ENCODE measurements at places on chromosomes 12 and 14.
A peak's percentile ranks its signal among the peaks of the same experiment; 100 is the strongest.

GRCh38 chr14:75821831-75822521 is 159.8 kb downstream of the TGFB3 start:
- DNase-seq: no peak

- DNase-seq: no peak
Observed at GRCh38 chr14:103328941-103329340, 5.1 kb upstream of the EIF5 start.

GRCh38 chr12:131827961-131828534 is at the start of gene MMP17:
Gene MMP17, plus strand, starts transcription at chr12:131828393. Its CDS starts 102 bp downstream, at chr12:131828495.
- peak; percentile 62 for DNase-seq

DNA sequence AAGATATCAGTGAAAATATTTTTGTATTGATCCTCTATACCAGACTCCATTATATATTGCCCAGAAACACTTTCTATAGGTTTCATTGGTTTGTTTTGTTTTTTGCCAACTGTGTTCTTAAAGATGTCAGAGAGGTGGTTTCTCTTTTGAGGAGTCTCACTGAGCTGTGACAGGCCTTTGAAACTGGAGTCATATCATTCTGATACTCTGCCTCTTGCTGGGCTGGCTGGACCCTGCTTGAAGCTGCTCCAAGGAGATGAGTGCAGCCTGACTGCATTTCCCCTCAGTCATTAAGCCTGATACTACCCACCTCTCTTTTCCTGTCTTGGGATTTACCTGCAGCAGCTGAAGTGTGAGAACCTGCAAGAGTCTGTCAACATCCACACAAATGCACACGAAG is 16.4 kb upstream of the TAS2R30 start:
- no peak for DNase-seq

GRCh38 chr14:53430870-53431269 is 277.7 kb upstream of the DDHD1 start:
- peak; percentile 46 for DNase-seq

GRCh38 chr14:103534576-103535061 is 5.6 kb downstream of the TRMT61A start:
- DNase-seq: no peak

DNA sequence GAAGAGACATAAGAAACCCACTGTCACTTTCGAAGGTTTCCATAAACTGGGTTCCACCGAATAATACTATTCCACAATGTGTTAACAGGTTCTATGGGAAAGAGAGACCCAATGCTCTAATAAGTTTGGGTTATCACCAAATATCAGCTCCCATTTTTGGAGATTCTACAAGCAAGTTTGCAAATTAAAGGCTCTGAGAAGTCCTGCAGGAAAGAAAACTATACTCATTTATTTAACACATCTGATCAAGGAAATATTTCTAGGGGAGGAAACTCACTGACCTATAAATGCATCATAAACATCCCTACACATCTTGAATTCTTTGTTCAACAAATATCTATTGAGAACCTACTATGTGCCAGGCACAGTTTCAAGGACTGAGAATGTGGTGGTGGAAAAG is 161.4 kb downstream of the KSR2 start:
- no peak for DNase-seq

- no peak for DNase-seq
Observed at GRCh38 chr14:101221549-101222160, 318.1 kb upstream of the RTL1 start.

GRCh38 chr14:77791225-77791600 is 8.7 kb upstream of the ADCK1 start:
- no peak for DNase-seq

GRCh38 chr12:50275556-50275955 is 7.8 kb downstream of the LIMA1 start:
- DNase-seq: no peak

DNA sequence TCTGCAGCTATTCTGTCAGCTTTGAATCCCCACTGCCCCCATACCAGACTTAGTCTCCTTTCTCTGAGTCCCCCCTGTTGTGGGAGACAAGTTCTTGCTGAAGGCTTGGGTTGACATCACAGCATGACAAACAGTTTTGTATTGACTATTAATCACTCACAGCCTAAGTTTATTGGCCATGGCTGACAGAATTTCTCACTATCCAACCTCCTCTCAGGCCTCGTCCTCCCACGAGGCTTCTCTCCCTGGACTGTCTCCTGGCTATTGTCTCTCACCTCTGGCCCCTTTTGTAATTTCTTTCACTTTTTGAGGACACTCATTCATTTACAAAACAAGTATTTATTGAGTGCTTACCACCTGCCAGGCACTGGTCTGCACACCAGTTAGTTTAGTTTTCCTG is 35.2 kb upstream of the DCD start:
- no peak for DNase-seq

- no peak for DNase-seq
Observed at GRCh38 chr12:111699-112493, 45.3 kb downstream of the IQSEC3 start.

DNA sequence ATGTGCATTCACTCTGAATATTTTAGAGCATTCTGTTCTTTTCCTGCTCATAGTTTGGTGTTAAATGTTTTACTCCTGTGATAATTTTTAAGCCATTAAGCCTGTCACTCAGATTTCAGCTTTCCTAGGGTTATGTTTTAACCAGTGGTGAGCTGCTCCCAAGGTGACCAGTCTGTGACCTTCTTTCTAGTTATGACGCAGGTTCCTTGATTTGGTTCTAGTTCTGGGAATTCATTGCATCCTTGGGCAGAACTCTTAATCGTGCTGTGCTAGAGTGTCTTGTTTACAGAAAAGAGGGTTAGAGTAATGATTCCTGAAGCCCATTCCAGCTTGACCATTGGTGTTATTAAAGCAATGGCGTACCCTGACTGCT is 2.2 kb downstream of the GABARAPL1 start:
- peak; percentile 60 for DNase-seq

DNA sequence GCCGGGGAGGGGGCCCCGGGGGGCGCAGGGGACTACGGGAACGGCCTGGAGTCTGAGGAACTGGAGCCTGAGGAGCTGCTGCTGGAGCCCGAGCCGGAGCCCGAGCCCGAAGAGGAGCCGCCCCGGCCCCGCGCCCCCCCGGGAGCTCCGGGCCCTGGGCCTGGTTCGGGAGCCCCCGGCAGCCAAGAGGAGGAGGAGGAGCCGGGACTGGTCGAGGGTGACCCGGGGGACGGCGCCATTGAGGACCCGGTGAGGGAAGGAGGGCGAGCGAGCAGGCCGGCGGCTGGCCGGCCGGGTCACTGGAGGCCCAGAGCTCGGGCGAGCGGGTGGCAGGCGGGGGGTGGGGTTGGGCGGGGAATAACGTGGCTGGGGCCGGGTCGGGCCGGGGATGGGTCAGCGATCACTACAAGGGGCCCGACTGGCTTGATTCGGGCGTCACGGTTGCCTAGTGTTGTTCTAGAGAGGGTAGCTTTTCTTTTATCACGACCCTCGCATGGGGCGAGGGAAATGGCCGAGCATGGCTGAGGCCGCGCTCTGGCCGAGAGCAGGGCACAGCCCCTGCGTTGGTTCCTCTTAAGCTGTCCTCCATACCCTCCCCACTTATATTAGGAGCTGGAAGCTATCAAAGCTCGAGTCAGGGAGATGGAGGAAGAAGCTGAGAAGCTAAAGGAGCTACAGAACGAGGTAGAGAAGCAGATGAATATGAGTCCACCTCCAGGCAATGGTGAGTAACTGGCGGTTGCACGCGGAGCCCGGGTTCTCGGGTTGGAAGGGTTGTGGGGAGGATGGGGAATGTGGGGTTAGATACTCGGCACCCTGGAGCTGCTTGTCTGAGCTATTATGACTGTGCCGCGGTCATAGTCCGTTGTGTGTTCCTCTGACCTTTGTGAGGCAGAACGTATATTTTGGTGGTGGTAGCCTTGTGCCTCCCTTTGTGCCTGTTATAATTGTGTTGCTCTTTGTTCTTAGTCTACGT is 603 bp downstream of the PABPN1 start:
- peak; percentile 68 for DNase-seq

DNA sequence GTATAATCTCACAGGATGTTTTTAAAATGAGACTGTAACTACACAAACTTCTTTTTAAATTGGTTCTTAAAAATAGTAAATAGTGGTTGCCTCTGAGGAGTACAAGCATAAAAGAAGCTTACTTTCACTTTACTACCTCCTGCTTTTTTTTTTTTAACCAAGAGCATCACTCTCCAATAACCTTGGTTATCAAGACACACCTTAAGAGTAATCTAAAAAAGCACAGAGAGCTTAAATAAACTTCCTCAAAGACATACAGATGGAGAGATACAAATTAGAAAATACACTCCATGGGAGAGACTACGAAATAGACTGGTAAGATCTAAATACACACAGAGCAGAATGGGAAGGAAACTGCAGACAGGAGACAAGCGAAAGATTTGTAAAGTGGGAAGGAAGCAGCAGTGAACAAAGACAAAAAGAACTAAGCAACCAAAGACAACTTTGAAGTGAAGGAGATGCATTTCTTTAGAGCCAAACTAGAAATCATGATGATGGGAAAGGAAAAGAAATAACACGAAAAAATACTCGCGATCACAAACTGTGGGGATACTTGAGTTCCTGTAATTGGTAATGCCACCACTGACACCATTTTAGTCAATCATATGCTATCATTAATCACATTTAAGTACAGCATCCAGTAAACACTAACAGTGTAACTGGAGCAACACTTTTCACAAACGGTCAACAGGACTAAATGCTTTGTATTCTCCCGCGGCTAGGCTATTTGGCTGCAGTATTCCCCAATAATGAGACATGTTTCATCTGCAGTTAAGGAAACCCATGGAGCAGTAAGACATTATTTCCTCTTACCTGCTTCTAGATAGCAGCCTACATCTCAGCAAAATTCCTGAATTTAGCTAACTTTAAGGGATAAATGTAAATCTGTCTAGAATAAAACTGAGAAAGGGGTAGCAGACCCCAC is 8.2 kb downstream of the SINHCAF start:
- DNase-seq: peak; percentile 39

DNA sequence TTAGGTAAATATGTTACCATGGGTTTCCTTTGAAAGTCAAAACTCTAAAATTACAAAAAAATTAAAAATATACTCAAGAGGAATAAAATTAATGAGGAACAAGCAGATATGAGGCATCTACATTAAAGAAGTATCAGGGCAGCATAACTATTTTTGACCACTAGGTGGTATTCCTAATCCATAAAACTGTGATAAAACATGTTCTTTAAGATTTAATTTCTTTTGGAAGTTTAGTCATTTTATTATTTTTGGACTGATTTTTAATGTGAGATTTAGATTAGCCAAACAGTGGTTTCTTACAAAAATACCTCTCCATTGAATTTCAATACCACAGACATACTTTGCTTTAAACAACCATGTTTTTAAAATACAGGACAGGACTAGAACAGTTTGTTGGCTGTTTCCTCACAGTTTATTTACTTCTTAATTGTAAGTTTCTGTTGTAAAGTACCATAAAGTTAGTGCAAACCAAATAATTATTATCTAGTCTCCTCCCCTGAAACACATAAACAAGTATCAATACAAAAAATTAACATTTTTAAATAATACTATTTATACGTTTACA is 49.8 kb downstream of the NTS start:
- DNase-seq: peak; percentile 66

- DNase-seq: peak; percentile 62
Observed at GRCh38 chr12:109542014-109542413, 31.3 kb downstream of the MMAB start.

DNA sequence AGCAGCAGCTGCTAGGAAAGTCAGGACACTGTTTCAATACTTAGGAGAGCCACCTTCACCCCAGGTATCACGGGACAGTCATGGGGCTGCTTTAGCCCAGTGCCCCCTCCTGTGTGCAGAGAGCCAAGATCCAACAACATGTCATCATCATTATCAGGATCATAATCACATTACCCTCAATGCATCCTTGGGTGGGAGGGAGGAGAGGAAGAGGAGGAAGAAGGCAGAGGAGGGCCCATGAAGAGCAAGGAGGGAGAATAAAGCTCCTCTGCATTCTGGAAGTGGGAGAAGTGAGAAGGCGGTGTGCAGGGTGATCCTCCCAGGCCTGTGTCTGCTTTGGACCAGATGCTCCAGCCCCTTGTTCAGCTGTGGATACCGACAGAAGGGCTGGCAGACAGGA is 64.2 kb downstream of the TSPAN11 start:
- DNase-seq: no peak

DNA sequence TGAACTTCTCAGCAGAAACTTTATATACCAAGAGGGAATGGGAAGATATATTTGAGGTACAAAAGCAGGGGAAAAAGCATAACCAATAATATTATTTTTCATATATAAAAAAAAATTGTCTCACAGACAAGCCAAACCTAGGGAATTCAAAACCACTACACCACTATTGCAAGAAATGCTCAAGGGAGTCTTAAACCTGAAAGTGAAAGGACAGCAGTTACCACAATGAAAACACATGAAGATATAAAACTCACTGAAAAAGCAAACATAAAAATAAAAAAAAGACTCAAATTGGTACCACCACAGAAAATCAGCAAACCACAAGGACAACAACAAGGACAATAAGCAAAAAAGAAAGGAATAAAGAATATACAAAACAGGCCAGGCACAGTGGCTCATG is 131.9 kb downstream of the CEP128 start:
- no peak for DNase-seq

- no peak for DNase-seq
Observed at GRCh38 chr12:82187011-82187410, 171.2 kb downstream of the CCDC59 start.

- DNase-seq: peak; percentile 52
Observed at GRCh38 chr12:46659824-46660223, 166.0 kb downstream of the SLC38A4 start.

GRCh38 chr12:131723532-131723931 is 12.6 kb downstream of the SFSWAP start:
- no peak for DNase-seq

DNA sequence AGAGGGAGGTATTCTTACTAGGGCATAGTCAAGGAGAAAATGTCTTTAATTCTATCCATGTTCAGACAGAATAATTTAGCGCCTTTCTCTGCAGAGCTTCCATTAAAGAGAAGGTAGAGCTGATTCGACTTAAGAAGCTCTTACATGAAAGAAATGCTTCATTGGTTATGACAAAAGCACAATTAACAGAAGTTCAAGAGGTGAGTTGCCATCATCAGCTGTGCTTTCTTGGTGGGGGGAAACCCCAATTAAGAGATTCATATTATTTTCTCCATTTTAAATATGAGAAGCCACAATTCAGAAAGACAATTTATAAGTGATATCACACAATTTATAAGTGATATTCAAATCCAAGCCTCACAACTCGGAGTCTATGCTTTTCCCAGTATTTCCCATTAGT is 27.8 kb downstream of the RPGRIP1 start:
- no peak for DNase-seq

- DNase-seq: peak; percentile 28
Observed at GRCh38 chr14:102046337-102047278, 40.2 kb downstream of the HSP90AA1 start.

GRCh38 chr12:109632342-109632741 is 58.7 kb downstream of the MVK start:
- DNase-seq: no peak

- no peak for DNase-seq
Observed at GRCh38 chr12:6945613-6946012, 1.8 kb downstream of the C12orf57 start.

- no peak for DNase-seq
Observed at GRCh38 chr12:110245369-110245772, 35.7 kb upstream of the ATP2A2 start.

DNA sequence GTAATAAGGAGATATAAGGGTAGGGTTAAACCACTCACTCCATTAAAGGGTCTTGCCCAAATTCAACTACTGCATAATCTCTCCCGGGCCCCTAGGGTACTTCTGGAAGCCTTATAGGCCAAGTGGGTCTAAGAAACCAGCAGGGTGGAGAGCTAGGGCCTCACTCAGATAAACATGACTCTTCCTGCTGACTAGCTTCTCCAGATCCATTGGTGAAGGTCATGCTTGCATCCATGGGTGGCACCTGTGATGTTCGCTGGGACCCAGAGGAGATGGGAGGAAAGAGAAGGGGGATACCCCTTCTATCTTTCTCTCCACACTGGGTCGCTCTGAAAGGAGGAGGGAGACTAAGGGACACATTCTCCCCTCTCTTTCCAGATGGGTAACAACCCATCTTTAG is 36.1 kb upstream of the HIGD1C start:
- peak; percentile 13 for DNase-seq
